Skeletal muscle cell (primary cell): ENCODE measurements at places on chromosomes 16 and 17.

DNA sequence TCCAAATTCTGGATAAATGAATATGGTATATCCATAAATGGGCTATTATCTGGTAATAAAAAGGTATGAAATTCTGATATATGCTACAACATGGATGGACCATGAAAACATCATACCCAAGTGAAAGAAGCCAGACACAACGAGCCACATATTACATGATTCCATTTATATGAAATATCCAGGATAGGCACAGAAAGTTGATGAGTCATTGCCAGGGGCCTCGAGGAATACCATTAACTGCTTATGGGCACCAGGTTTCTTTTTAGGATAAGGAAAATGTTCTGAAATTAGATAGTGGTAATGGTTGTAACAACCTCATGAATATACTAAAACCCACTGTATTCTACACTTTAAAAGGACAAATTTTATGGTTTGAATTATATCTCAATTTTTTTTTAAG is 123.2 kb downstream of the PITPNC1 start:
- DNase-seq, result no peak

GRCh38 chr16:83116274-83116892 is 489.6 kb downstream of the CDH13 start:
- no peak for DNase-seq

DNA sequence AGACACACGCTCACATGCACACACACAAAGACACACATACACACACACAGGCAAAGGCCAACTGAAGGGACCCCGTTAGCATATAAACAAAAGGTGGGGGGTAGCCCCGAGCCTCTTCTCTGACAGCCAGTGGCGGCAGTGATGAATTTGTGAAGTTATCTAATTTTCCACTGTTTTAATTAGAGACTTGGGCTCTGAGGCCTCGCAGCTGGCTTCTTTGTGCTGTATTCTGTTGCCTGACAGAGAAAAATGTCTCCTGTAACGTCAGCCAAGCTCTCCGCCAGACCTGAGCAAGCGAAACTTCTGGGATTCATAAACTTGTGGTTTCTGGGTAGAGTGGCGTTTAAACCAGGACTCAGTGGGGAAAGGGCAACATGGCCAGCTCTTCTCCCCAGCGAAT is 113.9 kb upstream of the FOXF1 start:
- DNase-seq, result no peak

GRCh38 chr16:2425825-2426430 is 3.3 kb upstream of the CCNF start:
- no peak for DNase-seq

DNA sequence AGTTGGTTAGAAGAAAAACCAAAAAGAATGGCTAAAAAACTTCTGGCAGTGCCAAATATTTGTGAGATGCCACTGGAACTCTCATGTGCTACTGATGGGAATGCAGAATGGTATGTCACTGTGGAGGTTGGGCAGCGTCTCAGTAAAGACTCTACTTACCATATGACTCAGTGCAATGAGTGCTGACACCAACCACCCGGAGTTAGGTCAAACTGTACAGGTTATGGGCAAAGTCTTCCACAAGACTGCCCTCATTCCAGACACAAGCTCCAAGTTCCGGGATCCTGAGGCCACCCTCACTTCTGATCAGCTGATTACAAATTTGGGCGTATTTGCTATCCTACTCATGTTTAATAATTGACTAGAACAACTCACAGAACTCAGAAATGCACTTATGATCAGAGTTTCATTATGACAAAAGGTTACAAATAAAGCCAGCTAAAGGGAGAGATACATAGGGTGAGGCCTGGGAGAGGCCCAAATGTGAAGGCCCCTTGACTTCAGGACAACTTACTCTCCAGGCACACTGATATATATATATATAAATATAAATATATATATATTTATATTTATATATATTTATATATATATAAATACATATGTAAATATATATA is 114.9 kb downstream of the TRIM37 start:
- no peak for DNase-seq

GRCh38 chr17:75295201-75296158 is 6.2 kb upstream of the SLC25A19 start:
- DNase-seq, result no peak

DNA sequence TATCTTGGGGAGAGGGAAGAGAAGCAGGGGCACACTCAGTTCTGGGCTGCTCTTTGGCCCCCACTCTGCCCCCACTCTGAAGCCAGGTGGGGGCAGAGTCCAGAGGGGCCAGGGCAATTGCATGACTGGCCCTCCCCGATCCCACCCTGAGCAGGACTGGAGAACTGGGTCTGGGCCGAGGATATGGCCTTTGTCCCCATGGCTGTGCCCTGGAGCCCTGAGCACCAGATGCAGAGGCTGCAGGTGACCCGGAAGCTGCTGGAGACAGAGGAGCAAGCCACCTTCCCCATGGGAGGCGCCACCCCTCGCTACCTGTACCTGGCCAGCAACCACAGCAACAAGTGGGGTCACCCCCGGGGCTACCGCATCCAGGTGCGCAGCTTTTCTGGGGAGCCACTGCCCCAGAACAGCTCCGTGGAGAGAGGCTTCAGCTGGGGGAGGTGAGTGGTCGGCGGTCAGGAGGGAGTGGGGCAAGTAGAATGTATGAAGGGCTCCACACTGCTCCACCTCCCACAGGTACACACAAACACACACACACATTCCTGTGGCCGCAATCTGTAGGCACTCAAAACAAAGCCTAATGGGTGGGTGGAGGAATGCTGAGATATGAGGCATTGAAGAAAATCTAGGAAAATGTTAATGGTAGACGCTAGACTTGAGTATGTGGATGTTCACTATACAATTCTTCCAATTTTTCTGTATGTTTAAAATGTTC is 21.4 kb downstream of the AOC3 start:
- no peak for DNase-seq

GRCh38 chr17:33523577-33523981 is 230.5 kb upstream of the ASIC2 start:
- no peak for DNase-seq

- no peak for DNase-seq
These were observed 42.8 kb upstream of the GSE1 start for GRCh38 chr16:85570213-85570734.

- DNase-seq, result no peak
These were observed 234.4 kb downstream of the ZNF423 start for GRCh38 chr16:49621241-49622083.
